ENCODE measurements at places on chromosomes 7 and 10. TPM values are rescaled to one million over a fixed set of nuclear protein-coding genes. Genes with fewer than 3 reads are reported as not detected.

- peak; percentile 52 for DNase-seq
- H3K27ac ChIP-seq, result no peak overlapping the region
- H3K4me1 ChIP-seq, result no peaks in the 10 kb centered on the region
Observed at GRCh38 chr7:117019786-117020590, 66.7 kb downstream of the ST7 start.

- H3K4me3 ChIP-seq, result no peak overlapping the region
- peaks cover 17% of the 10 kb centered on the region for H3K36me3 ChIP-seq
- H3K4me1 ChIP-seq, result no peaks in the 10 kb centered on the region
- H3K27ac ChIP-seq, result no peak overlapping the region
- no peaks in the 10 kb centered on the region for H3K27me3 ChIP-seq
- DNase-seq, result no peak
Observed at GRCh38 chr7:100221231-100221718, 1.5 kb downstream of the PVRIG start.

DNA sequence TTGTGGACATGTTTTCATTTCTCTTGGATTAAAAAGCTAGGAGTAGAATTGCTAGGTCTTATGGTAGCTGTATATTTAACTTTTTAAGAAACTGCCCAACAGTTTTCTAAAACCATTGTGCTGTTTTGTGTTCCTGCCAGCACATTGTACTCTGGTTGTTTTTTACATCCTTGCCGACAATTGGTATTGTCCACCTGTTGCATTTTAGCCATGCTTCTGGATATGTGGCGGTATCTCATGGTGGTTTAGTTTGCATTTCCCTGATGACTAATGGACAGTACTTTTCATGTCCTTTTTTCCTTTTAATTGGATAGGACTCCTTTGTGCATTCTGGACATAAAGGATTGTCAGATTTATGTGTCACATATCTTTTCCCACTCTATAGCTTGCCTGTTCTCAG is 45.5 kb downstream of the STK17A start:
- H3K4me3 ChIP-seq, result no peak overlapping the region
- H3K4me1 ChIP-seq, result no peaks in the 10 kb centered on the region
- peaks cover 7% of the 10 kb centered on the region for H3K36me3 ChIP-seq
- H3K27ac ChIP-seq, result no peak overlapping the region

GRCh38 chr10:111085690-111086353 is 9.0 kb downstream of the ADRA2A start:
- no peaks in the 10 kb centered on the region for H3K27me3 ChIP-seq
- peaks cover 4% of the 10 kb centered on the region for H3K4me1 ChIP-seq
- no peak overlapping the region for H3K4me3 ChIP-seq
- H3K36me3 ChIP-seq, result no peaks in the 10 kb centered on the region
- no peak for DNase-seq

- no peak overlapping the region for H3K27ac ChIP-seq
- no peaks in the 10 kb centered on the region for H3K4me1 ChIP-seq
- DNase-seq, result no peak
- H3K4me3 ChIP-seq, result no peak overlapping the region
- no peaks in the 10 kb centered on the region for H3K27me3 ChIP-seq
Observed at GRCh38 chr7:26535483-26536007, 243.9 kb downstream of the SNX10 start.

DNA sequence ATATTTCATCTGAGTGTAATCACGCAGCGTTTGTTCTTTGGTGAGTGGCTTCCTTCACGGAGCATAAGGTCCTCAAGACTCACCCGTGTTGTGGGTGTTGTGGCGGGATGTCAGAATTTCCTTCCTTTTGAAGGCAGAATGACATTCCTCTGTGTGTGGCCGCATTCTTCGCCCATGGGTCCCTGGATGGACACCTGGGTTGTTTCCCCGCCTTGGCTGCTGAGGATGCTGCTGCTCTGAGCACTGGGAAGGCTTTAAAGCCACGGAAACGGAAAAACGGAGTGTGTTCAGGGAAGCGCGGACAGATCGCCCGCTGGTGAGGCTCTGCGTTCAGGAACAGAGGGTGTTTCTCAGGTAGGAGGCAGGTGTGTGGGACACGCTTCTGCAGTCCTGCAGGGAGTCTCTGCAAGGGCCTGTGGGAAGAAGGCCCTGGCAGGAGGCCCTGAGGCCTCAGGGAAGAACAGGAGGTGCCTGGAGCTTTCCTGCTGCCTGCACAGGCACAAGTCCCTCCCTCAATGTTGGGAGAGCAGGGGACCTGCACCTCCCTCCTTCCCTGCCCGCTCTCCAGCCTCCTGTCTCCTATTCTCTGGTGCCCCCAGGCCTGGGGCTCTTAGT is 35.7 kb upstream of the SHH start:
- no peaks in the 10 kb centered on the region for H3K36me3 ChIP-seq
- H3K27ac ChIP-seq, result no peak overlapping the region
- no peaks in the 10 kb centered on the region for H3K27me3 ChIP-seq
- no peak overlapping the region for H3K4me3 ChIP-seq

DNA sequence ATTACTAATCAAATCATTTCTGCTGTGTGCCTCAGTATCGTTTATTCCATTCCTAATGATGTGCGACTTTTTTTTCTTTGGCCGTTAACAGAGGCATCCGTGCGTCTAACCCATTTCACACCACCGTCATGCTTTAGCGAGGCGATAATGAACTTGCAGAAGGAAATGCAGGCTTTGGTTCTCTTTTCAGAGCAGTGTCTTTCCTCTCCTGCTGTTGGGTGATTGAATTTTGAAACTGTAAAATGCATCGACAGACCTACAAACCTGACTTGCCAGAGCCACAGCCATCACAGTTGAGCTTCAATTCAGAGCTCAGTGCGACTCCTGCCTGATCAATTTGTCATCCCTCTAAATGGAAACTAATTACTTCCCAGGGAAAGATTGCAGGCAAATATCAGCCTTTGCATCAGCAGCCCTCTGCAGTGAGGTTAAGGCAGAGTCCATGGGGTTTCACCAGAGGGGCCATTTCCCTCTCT is 486.0 kb upstream of the GALNT17 start:
- H3K27ac ChIP-seq, result no peak overlapping the region
- H3K4me3 ChIP-seq, result no peak overlapping the region
- no peaks in the 10 kb centered on the region for H3K27me3 ChIP-seq
- no peaks in the 10 kb centered on the region for H3K36me3 ChIP-seq

GRCh38 chr10:130464426-130464825 is 328.2 kb downstream of the GLRX3 start:
- H3K27ac ChIP-seq, result no peak overlapping the region
- peak; percentile 2 for DNase-seq
- H3K4me1 ChIP-seq, result no peaks in the 10 kb centered on the region
- H3K36me3 ChIP-seq, result no peaks in the 10 kb centered on the region
- H3K4me3 ChIP-seq, result peak overlapping the region; percentile 21

DNA sequence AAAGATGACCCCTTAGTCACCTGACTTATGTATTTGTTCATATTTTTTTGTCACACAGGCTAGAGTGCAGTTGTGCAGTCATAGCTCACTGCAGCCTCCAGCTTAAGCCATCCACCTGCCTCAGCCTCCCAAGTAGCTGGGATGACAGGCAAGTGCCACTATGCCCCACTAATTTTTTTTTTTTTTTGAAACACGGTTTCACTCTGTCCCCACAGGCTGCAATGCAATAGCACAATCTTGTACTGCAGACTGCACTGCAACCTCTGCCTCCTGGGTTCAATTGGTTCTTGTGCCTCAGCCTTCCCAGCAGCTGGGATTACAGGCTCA is 1.8 kb downstream of the MBLAC1 start:
- no peak for DNase-seq
- no peak overlapping the region for H3K27ac ChIP-seq
- peaks cover 4% of the 10 kb centered on the region for H3K4me1 ChIP-seq
- H3K4me3 ChIP-seq, result peak overlapping the region; percentile 98
- H3K36me3 ChIP-seq, result peaks cover 7% of the 10 kb centered on the region

DNA sequence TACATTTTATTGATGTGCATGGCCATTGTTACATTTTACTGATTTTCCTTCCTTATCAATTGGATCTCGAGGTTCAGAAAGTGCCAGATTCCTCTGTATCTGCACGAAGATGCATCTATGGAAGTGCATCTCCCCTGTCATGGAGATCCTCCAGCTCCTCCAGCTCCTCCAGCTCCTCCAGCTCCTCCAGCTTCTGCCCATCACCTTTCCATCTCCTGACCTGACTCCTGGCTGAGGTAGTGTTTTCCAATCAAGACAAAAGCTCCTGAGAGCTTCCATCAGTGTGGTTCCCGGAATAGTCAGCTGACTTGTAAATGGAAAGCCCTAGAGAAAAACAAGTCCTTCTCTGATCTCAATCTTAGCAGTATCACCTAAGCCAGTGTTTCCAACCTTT is 90.8 kb upstream of the KLF6 start:
- H3K27me3 ChIP-seq, result no peaks in the 10 kb centered on the region
- H3K27ac ChIP-seq, result no peak overlapping the region
- peaks cover 6% of the 10 kb centered on the region for H3K4me1 ChIP-seq
- no peak overlapping the region for H3K4me3 ChIP-seq

DNA sequence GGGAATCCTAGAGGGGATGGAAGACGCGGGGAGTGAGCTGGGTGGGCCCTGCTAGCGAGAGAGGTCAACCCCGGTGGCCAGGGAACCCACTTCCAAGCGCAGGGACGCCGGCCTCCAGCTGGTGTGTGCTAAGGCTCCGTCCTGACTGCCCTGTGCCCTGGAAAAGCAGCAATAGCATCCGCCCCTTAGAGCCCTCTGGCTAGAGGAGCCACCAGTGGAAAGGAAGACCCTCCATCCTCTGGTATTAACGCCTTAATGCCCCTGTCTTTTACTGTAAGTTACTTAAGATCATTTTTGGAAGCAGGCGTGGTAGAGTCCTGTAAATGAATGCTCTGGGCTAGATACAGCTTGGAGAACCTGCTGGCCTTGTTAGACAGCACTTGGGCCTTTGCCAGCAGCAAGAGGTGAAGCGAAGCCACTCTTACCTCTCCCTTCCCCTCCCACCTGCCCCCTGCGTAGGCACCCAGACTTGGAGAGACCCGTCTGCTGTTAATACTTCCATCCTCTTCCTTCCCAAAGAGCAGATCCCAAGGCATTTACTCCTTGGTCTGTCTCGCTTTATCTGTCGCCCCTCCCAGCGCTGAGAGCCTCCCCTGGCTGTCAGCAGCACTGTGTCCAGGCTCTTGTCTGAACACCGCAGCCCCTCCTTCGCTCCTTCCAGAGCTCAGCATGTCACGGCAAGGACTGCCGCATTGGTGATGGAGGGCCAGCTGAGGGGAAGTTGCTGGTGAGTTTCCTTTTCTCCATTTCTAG is 4.6 kb downstream of the REPIN1 start:
- peaks cover 54% of the 10 kb centered on the region for H3K36me3 ChIP-seq
- no peaks in the 10 kb centered on the region for H3K27me3 ChIP-seq
- no peak overlapping the region for H3K27ac ChIP-seq
- H3K4me1 ChIP-seq, result peaks cover 12% of the 10 kb centered on the region
- peak; percentile 34 for DNase-seq

DNA sequence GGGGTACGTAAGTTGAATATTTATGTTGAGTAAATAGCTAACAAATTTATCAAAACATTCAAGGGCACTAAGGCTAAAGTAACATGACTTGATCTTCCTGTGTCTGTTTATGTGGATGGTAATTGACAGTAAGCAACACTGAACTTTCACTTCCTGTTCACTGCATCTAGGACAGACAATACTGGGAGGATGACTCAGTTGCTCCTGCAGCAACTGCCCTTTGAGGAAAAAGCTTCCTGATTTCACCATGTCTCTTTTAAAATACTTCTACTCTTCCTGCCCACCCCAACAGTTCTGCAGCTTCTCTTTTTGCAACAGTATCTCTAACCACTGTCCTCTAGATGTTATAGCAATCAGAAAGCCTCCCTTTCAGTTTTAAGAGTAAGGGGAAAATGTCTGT is 76.6 kb upstream of the HGF start:
- H3K36me3 ChIP-seq, result no peaks in the 10 kb centered on the region
- no peaks in the 10 kb centered on the region for H3K4me1 ChIP-seq
- no peak overlapping the region for H3K4me3 ChIP-seq
- DNase-seq, result no peak
- no peaks in the 10 kb centered on the region for H3K27me3 ChIP-seq
- H3K27ac ChIP-seq, result no peak overlapping the region

- H3K36me3 ChIP-seq, result peaks cover 21% of the 10 kb centered on the region
- no peak for DNase-seq
- no peak overlapping the region for H3K4me3 ChIP-seq
- no peaks in the 10 kb centered on the region for H3K27me3 ChIP-seq
Observed at GRCh38 chr7:86863452-86863851, 196.0 kb downstream of the ELAPOR2 start.

FAM13C gene
- 0.39 TPM for total RNA-seq

FRMPD2 gene
- total RNA-seq, result 0.48 TPM

TCF7L2 gene
- 71.1 TPM for total RNA-seq

PLAC9 gene
- total RNA-seq, result 7.8 TPM

SEPHS1 gene
- total RNA-seq, result 366 TPM

KCND2 gene
- 6.4 TPM for total RNA-seq

TYW1 gene
- 21.9 TPM for total RNA-seq

ORAI2 gene
- total RNA-seq, result 26.6 TPM

MMD2 gene
- 0.11 TPM for total RNA-seq
